ENCODE measurements at places on chromosomes 12 and 14.

GRCh38 chr12:111389635-111390034, 16.1 kb upstream of the SH2B3 start:
- DNase-seq, result no peak

GRCh38 chr12:49984476-49985359, 12.0 kb downstream of the AQP6 start:
- DNase-seq, result no peak

DNA sequence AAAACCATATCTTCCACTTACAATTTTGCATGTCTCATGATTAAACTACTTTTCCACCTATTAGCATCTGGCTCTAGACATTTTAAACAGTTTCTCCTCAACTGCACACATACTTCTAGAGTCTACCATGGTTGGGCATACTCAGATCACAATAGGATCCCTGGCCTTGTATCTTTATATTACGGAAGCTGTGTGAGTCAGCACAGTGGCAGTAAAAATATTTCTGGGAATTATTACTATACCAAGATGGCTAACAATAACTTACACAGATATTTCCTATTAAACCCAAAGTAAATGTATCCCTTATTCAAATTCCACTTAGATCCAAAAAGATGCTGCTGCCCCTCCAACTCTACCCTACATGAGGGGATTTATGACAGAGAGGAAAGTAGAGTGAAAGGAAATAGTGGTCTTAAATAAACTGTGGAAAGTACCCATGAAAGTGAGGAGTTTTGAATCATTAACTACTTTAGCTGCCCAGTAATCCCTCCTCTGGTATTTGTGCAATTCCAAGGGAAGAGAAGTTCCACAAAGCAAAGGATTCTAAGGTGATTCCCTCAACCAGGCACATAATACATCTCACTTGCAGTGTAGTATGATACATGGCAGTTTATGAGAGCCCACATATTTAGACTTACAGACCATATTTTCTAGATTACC, 14.0 kb upstream of the CPSF6 start:
- peak; percentile 10 for DNase-seq

DNA sequence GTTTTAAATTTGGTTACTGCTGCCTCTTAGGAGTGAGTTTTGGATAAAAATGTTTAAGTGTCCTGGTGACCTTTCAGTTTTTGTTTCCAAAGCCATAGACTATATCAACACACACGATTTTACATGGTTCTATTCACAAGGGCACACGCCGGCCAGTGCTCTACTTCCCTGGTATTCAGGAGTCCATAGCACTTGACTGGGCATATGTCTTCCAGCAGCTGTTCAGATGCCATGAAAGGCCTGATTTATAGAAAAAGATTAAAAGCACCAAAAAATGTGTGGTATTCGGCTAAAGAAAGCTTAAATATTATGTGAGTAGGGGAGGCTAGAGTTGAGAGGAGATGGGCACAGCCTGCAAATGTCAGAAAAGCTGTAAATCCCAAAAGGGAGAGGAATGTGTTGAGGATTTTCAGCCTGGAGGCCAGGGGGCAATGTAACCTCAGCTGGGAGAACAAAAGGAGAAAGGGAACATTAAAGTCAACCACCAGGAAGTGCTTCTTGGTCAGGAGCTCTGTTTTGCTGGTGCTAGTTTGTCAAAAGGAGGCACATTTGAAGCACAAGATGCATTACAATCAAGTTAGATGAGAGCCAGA, 478.4 kb downstream of the RAD51B start:
- DNase-seq, result peak; percentile 19

- DNase-seq, result peak; percentile 95
Observed at GRCh38 chr12:25276199-25276937, 25.6 kb upstream of the KRAS start.

DNA sequence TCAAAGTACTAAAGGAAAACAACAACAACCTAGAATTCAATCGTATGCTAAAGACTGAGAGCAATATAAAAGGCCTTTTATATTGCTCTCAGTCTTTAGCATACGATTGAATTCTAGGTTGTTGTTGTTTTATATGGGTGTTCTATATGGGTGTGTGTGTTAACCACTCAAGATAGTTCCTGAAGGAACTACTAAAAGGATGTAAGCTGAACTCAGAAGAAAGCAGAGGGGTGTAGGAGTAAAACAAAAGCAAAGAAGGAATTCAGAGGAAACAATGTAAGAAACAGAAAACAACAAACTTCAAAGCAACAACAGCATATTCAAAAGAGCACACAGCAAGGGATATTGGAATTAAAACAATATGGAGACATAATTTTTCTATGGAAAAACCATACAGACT, 5.4 kb downstream of the ZNF891 start:
- DNase-seq, result no peak

- DNase-seq, result no peak
Observed at GRCh38 chr12:89935850-89936249, 227.2 kb upstream of the ATP2B1 start.

DNA sequence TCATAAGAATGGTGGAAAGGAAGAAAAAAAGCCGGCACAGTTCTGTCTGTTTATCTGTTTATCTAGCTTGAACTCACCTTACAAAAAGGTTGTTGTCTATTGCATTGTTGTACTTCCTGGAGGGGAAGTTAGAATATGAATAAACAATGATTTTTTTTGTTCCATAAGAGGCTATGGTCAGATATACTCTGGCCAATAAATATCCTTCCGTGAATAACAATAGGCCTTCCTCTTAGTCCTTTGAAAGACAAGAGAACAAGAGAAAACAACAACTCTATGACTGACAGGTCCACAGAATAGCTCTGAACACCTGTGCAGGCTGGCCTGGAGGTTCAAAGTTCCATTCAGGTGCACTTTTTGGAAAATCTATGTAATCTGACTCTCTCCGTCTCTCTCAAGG, 192.8 kb upstream of the KRR1 start:
- no peak for DNase-seq

DNA sequence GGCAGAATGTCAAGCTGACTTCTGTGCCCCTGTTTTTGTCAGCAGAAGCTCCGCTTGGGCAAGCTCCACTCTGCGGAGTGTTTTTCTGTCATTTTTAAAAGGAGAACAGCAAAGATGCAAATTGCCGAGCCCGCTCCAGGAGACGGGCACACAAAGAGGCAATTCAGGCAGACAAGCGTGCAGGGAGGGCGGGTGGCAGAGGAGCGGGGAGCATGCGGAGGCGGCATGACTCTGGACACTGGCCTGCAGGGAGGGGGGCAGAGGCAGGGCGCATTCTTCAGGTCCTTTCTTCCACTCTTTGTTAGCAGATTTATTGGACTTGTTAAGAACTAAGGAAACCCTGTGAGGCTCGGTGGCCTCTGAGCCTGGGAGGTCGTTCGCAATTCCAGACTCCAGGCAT, 187.3 kb upstream of the RMST start:
- DNase-seq, result no peak

DNA sequence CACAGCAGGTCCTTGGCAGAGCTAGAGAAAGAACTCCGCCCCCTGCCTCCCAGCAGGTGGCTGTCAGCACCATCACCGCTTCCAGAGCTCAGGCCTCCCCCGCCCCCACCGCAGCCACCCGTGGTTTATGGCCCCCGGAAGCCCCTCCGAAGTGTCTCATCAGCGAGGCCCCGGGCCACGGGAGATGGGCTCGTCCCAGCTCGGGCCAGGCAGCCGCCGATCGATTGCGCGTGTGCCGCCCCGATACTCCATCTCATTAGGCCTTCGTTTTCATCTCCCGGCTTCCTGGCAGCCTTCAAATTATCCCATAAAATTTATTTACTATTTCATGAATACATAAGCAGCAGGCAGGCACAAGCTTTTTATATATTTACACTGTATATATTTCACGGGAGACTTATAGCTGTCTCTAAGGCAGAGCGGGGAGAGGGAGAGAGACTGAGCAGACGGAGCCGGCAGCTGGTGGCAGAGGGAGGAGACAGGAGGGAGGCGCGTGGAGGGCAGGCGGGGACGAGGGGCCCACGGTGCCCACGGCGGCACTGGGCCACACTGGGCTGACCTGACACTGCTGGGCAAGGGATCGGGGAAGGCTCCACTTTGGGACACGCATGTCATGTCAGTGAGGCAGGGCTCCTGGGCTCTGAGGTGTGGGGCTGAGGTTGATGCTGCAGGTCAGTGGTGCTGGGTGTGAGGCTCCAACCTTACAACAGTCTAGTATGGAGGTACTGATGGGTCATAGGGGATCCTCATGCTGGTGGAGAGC, 241.2 kb downstream of the RBM19 start:
- no peak for DNase-seq

GRCh38 chr14:77541905-77542304, 43.3 kb upstream of the ISM2 start:
- DNase-seq, result no peak

DNA sequence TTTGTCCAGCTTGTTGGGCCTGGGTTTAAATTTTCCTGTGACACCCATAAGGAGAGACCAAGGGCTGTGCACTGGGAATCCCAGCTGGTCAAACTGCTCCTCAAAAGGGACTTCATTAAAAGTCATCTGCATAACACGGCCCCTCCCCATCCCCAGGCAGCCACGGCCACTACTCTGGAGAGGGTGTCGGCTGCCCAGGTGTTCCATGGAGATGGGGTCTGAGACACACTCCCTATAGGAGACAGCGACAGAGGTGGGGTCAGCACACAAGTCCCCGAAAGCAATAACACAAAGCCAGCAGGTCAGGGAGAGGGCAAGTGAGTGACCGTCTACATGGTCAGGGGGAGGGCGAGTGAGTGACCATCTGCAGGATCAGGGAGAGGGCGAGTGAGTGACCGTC, 75.6 kb upstream of the BCL11B start:
- DNase-seq, result no peak

- peak; percentile 62 for DNase-seq
Observed at GRCh38 chr12:43444940-43445564, 107.0 kb downstream of the ADAMTS20 start.

DNA sequence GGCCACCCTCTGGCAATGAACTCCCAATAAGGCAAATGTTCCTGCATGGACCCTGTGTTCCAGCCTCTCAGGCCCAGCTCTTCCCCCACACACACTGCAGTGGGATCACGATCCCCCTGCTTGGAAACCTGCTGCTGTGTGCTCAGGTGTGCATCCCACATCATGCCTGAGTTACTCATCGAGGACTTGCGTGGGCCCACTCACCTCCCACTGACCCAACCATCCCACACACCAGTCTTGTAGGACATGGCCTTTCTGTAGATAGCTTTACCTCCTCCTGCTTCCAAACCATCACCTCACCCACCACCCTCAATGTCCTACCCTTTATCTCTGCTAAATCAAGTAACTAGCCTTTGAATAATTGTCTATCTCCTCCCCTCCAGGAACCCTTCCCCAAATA, 24.6 kb downstream of the NPC2 start:
- DNase-seq, result no peak

- DNase-seq, result no peak
Observed at GRCh38 chr12:94565683-94566082, 84.7 kb downstream of the TMCC3 start.

DNA sequence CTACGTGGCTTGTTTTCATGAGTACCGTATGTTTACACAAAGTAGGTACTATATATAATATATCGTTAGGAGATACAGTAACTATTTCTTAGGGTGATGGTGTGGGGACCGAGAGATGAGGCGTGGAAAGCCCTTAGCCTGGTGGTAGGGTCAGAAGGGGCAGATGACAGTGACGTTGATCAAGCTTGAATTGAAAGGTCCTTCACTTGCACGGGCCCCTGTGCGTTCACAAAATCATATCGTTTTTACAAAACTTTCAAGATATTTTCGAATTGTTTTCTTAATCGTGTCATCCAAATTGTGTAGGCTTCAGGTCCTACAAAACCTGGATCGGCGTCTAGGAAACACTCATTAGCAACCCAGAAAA, 881 bp upstream of the SOS2 start:
- DNase-seq, result no peak

- DNase-seq, result peak; percentile 71
Observed at GRCh38 chr12:66118240-66118891, 12.2 kb downstream of the LLPH start.

GRCh38 chr12:3744229-3744901, 8.5 kb downstream of the CRACR2A start:
- DNase-seq, result no peak

- no peak for DNase-seq
Observed at GRCh38 chr14:51824191-51824590, 36.2 kb upstream of the GNG2 start.
